ENCODE measurements at places on chromosomes 7 and 10.

DNA sequence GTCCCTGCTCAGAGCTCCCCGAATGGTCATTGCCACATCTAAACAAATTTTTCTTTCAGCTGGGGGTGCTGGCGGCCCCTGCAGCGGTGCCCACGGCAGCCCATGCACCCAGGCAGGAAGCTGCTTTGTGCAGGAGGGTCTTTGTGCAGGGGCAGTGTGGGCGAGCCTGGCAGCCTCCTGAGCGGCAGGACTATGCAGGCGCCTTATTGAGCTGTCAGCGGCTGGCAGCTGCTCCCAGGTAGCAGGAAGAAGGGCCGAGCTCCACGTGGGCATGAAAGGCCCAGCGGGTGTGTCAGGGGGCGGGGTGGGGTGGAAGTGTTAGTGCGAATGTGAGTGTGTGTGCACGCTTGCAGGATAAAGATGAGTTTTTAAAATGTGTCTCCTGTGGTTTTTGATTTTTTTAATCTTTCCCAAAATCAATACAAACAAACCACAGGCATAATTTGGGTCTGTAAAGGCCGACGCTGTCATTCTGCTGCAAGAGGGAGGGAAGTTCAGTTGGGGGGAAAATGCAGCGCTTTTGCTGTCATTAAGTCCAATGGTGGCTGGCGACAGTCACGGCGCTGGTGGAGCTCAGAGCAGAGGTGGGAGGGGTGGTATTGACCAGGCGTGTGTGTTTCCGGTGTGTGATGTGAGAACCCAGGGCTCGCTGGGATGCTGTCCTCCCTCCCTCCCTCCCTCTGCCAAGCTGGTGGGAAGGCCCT, 83.9 kb downstream of the LHPP start:
- peaks cover 5% of the 10 kb centered on the region for H3K4me1 ChIP-seq
- no peak overlapping the region for H3K27ac ChIP-seq
- H3K27me3 ChIP-seq, result no peaks in the 10 kb centered on the region
- peaks cover 5% of the 10 kb centered on the region for H3K36me3 ChIP-seq
- peak overlapping the region; percentile 19 for H3K4me3 ChIP-seq
- DNase-seq, result no peak

GRCh38 chr7:72098807-72099580, 313.1 kb downstream of the CALN1 start:
- H3K27me3 ChIP-seq, result no peaks in the 10 kb centered on the region
- no peak overlapping the region for H3K27ac ChIP-seq
- no peak overlapping the region for H3K4me3 ChIP-seq
- H3K4me1 ChIP-seq, result no peaks in the 10 kb centered on the region

DNA sequence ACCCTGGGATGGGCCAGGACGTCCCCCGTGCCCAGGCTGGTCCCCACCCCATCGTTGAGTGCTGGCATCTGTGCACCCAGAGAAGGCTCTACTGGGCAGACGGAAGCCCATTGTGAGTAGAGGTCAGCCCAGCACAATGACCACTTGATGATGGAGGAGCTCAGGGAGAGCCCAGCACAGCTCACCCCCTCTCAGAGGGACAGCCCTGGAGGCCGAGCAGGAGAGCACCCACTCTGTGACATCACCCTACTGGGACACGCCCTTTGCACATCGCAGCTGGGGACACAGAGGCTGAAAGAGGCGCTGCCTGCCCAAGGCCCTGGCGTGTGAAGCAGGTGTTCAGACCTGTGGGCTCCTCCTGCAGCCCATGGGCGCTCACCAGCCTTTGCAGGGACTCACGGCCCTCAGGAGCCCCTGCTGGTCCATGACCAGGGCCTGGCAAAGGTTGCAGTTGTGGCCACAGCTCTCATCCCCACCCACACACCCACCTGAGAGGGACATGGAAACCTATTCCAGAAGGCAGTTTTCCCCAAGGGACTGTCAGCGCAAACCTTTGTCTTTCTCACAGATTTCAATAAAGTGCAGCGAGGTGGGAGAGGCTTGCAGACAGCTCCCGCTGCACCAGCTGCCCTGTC, 67.2 kb upstream of the PPP2R2D start:
- H3K4me3 ChIP-seq, result no peak overlapping the region
- H3K27me3 ChIP-seq, result peaks cover 43% of the 10 kb centered on the region
- H3K27ac ChIP-seq, result no peak overlapping the region
- no peaks in the 10 kb centered on the region for H3K36me3 ChIP-seq
- H3K4me1 ChIP-seq, result no peaks in the 10 kb centered on the region
- no peak for DNase-seq

DNA sequence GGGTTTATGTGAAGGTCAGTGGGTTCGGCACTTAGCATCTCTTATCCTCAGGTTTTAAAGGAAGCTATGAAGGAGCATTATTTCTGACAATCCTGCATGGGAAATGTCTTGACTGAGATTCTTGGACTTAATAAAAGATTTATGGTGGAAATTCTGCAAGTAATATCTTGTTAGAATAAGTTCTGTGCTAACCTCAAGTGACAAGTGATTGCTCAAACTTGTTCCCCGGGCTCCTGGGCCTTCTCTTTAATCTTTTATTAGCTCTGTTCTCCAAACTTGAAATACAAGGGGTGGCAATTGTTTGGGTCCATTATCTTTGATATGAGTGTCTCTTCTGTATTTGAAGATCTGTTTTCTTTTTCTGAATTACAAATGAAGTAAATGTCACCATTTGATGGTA, 140.6 kb upstream of the CTBP2 start:
- H3K4me1 ChIP-seq, result no peaks in the 10 kb centered on the region
- H3K4me3 ChIP-seq, result no peak overlapping the region
- peaks cover 29% of the 10 kb centered on the region for H3K27me3 ChIP-seq
- peaks cover 5% of the 10 kb centered on the region for H3K36me3 ChIP-seq

- peaks cover 24% of the 10 kb centered on the region for H3K27me3 ChIP-seq
- H3K27ac ChIP-seq, result no peak overlapping the region
- DNase-seq, result no peak
- no peaks in the 10 kb centered on the region for H3K4me1 ChIP-seq
- H3K36me3 ChIP-seq, result no peaks in the 10 kb centered on the region
Observed at GRCh38 chr10:114058297-114058696, 14.6 kb downstream of the ADRB1 start.

- H3K4me3 ChIP-seq, result no peak overlapping the region
- H3K4me1 ChIP-seq, result peaks cover 15% of the 10 kb centered on the region
- no peak overlapping the region for H3K27ac ChIP-seq
- H3K27me3 ChIP-seq, result peaks cover 34% of the 10 kb centered on the region
- H3K36me3 ChIP-seq, result no peaks in the 10 kb centered on the region
- no peak for DNase-seq
Observed at GRCh38 chr10:77713521-77714280, 76.1 kb upstream of the KCNMA1 start.

DNA sequence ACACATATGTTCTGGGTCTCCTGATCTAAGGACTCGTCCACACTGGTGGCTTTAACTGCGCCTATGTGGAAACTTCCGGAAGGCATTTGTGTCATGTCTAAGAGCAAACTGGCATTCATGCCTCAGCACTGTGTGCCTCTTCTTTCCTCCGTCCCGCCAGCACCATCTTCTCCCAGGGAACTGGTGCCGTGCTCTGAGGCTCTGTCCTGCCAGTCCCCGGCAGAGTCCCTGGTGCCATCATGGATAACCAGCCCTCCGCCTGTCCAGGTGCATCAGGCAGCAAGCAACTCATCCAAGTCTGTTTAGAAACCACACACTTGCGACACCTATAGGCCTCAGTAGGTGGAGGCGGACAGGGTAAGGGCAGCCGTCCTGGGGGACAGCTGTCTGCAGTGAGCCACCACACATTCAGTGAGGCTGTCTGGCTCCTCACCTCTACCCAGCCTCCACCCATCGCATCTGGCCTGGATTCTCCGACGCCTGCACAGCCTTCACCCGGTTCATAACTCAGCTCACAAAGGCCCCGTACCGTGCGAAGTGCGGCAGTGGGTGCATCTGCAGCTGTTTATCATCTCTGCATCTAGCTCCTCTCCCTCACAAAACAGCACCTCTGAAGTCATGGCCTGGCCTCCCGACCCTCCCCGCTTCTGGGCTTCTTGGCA, 162.7 kb downstream of the DIP2C start:
- no peak overlapping the region for H3K27ac ChIP-seq
- no peaks in the 10 kb centered on the region for H3K36me3 ChIP-seq
- peaks cover 76% of the 10 kb centered on the region for H3K27me3 ChIP-seq
- peaks cover 2% of the 10 kb centered on the region for H3K4me1 ChIP-seq
- no peak for DNase-seq
- no peak overlapping the region for H3K4me3 ChIP-seq

GRCh38 chr7:109844362-109844761, 1246.6 kb upstream of the LRRN3 start:
- no peak overlapping the region for H3K4me3 ChIP-seq
- no peaks in the 10 kb centered on the region for H3K36me3 ChIP-seq
- no peak overlapping the region for H3K27ac ChIP-seq
- H3K27me3 ChIP-seq, result no peaks in the 10 kb centered on the region
- no peak for DNase-seq

DNA sequence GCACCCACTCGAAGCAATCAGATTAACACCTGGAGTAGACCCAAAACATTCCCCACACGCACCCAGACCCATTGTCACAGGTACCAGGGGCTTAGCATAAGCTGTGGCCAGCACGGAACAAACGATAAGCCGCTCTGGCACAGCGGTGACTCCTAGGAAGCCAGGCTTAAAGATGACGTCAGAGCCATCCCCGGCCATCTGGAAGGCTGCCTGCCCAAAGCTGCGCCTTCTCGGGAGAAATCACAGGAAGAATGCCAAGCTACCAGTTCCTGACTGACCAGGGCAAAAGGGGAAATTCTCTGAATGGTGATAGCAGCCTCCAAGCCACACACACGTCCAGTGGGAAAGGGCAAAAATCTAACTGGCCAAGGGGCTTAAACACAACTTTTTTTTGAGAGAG, 13.0 kb upstream of the WIPI2 start:
- H3K27ac ChIP-seq, result no peak overlapping the region
- H3K27me3 ChIP-seq, result peaks cover 7% of the 10 kb centered on the region
- H3K36me3 ChIP-seq, result peaks cover 4% of the 10 kb centered on the region
- DNase-seq, result no peak

DNA sequence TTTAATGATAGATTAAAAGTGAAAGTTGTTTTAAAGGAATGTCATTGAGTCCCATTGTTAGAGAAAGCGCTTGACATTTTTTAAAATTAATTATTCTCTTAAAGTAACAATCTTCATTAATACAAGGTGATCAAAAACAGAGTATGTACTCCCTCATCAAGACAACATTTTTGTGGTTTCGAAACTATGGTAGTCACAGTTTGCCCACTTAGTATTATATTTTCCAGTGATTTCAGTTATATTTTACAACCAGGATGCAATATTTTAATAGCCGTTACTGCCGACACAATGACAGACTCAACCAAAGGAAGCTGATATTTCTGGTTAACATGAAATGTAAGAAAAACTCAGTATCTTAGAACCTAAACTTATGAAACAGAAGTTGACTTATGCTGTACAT, 31.3 kb downstream of the MKX start:
- H3K4me3 ChIP-seq, result no peak overlapping the region
- DNase-seq, result no peak
- H3K4me1 ChIP-seq, result peaks cover 2% of the 10 kb centered on the region
- H3K36me3 ChIP-seq, result no peaks in the 10 kb centered on the region
- no peak overlapping the region for H3K27ac ChIP-seq

- peaks cover 61% of the 10 kb centered on the region for H3K27me3 ChIP-seq
- peaks cover 1% of the 10 kb centered on the region for H3K36me3 ChIP-seq
- H3K27ac ChIP-seq, result no peak overlapping the region
- DNase-seq, result no peak
- H3K4me1 ChIP-seq, result no peaks in the 10 kb centered on the region
Observed at GRCh38 chr7:141203586-141203985, 129.7 kb downstream of the TMEM178B start.

- H3K4me1 ChIP-seq, result no peaks in the 10 kb centered on the region
- peaks cover 8% of the 10 kb centered on the region for H3K27me3 ChIP-seq
- no peak overlapping the region for H3K27ac ChIP-seq
- DNase-seq, result no peak
Observed at GRCh38 chr10:128883231-128884032, 583.6 kb upstream of the MGMT start.

DNA sequence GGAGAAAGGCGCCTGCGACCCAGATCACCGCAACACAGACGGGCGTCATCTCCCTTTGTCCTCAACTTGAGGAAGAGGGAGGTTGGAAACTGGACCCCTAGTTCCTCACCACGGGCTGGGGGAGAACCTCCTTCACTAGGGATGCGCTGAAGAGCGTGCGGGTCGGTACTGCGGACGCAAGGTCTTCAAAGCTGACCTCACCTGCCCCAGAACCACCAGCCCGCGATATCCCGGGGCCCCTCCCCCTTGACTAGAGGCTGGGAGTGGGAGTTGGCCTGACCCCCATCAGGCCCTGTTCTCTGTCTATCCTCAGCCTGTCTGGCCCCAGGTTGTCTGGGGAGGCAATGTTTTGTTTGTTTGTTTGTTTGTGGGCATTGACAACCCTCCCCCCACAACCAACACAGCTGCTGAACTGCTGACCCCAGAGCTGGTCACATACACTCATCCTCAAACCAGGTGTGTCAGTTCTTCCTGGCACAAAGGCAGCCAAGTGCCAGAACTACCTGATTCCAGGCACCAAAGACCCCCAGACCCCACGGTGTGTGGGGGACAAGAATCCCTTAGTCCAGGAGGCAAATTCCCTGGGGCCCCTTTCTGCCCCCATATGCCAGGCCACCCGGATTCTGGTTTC, 2.9 kb downstream of the NPM3 start:
- DNase-seq, result no peak
- H3K4me1 ChIP-seq, result peaks cover 49% of the 10 kb centered on the region
- H3K27me3 ChIP-seq, result peaks cover 27% of the 10 kb centered on the region
- peaks cover 23% of the 10 kb centered on the region for H3K36me3 ChIP-seq

- no peak for DNase-seq
- peaks cover 14% of the 10 kb centered on the region for H3K4me1 ChIP-seq
- no peak overlapping the region for H3K4me3 ChIP-seq
- H3K27ac ChIP-seq, result no peak overlapping the region
Observed at GRCh38 chr7:74202841-74203556, 6.8 kb upstream of the LAT2 start.

DNA sequence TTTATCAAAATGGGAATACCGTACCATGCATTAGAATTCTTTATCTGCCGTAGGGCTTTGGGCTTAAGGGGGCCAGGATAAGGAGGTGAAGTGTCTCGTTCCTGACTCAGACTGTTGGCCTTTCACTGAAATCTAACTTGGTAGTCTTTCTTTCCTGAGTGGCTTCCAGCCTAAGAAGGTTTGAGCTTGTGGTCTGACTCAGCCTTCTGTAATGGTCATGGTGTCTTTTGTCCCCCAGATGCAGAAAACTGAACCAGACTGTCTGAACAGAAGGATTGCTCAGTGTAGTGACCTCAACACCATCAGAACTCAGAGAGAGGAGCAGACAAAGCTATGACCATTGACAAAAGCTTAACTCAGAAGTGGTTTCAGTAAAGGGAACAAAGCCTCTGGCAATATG, 39.5 kb downstream of the WNT2 start:
- no peaks in the 10 kb centered on the region for H3K4me1 ChIP-seq
- DNase-seq, result no peak
- no peak overlapping the region for H3K27ac ChIP-seq
- peaks cover 10% of the 10 kb centered on the region for H3K27me3 ChIP-seq

- no peak for DNase-seq
- H3K36me3 ChIP-seq, result peaks cover 19% of the 10 kb centered on the region
- peaks cover 42% of the 10 kb centered on the region for H3K4me1 ChIP-seq
- H3K4me3 ChIP-seq, result peak overlapping the region; percentile 99
- H3K27me3 ChIP-seq, result no peaks in the 10 kb centered on the region
- peak overlapping the region; percentile 100 for H3K27ac ChIP-seq
Observed at GRCh38 chr10:51699145-51699474, 285 bp downstream of the CSTF2T start.

All from effector memory CD8-positive, alpha-beta T cell (primary cell).